Stimulated activated CD8-positive, alpha-beta memory T cell treated with anti-CD3 and anti-CD28 coated beads, Interleukin-15, amount 100 ng/mL, for 4 hours (primary cell): ENCODE measurements at places on chromosomes 2 and 18.

- DNase-seq, result no peak
Measured at GRCh38 chr2:151470556-151470955, 60.9 kb downstream of the RIF1 start.

- no peak for DNase-seq
Measured at GRCh38 chr2:96872591-96873349, 2.9 kb upstream of the SEMA4C start.

GRCh38 chr2:48126162-48126561 lies 219.9 kb upstream of the FBXO11 start:
- DNase-seq, result no peak

- no peak for DNase-seq
Measured at GRCh38 chr2:127173057-127173456, 47.0 kb downstream of the CYP27C1 start.

DNA sequence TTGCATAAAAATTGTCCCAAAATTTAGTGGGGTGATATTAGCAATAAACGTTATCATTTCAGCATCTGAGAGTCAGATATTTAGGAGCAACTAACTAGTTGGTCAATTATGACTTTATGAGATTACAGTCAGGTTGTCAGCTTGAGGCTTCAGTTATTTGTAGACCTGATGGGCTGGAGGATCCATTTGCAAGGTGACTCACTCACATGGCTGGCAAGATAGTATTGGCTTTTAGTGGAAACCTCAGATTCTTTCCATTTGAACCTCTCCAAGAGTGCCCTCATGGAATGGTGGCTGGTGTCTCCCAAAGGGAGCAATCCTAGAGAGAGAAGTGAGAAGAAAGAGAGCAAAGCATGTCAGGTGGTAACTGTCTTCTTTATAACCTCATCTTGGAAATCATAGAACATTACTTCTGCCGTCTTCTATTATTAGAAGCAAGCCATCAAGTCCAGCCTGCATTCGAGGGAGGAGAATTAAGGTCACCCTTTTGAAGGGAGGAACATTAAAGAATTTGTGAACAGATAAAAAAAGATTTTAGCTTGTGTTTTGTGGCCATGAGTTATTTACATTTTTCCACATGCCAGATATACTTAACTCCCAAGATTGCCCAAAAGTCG lies 92.5 kb downstream of the HAUS1 start:
- no peak for DNase-seq

GRCh38 chr2:216776066-216776850 lies 80.9 kb upstream of the IGFBP5 start:
- DNase-seq, result no peak

- no peak for DNase-seq
Measured at GRCh38 chr2:150133623-150134022, 353.8 kb downstream of the RND3 start.

GRCh38 chr2:36330473-36331395 lies 24.8 kb upstream of the CRIM1 start:
- DNase-seq, result no peak

- no peak for DNase-seq
Measured at GRCh38 chr2:144645083-144645778, 125.3 kb upstream of the ZEB2 start.

DNA sequence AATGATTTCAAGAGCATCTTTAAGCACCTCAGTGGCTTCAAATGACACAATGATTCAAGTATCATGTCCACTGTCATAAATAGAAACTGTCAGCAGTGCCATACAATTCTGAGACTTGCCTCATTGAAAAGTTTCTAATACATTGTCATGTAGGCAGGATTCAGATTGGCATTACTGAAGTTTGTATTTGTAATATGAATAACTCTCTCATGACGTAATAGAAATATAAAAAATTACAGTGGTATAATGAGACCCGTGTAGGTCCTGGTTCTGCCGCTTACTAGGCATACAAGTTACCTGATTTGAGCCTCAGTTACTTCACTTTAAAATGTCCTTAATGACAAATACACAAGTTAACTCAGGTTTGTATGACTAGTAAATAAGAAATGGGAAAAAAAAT lies 1536.2 kb upstream of the NXPH2 start:
- DNase-seq, result no peak

DNA sequence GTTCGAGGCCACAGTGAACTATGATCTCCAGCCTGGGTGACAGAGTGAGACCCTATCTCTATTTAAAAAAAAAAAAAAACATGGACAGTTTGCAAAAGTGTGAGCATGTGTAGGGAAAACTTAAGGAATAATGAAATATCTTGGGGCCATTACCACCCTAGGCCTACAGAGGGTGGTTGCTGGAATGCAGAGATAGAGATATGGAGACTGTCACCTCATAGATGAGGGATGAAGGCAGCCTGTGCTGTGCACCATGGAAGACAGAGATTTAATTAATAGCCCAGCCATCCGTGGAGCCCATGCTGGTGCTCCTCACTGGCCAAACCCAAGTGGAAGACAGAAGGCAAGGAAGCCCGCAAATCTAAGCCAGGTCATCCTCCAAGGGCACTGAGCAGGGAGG lies 16.6 kb upstream of the CEP68 start:
- no peak for DNase-seq

DNA sequence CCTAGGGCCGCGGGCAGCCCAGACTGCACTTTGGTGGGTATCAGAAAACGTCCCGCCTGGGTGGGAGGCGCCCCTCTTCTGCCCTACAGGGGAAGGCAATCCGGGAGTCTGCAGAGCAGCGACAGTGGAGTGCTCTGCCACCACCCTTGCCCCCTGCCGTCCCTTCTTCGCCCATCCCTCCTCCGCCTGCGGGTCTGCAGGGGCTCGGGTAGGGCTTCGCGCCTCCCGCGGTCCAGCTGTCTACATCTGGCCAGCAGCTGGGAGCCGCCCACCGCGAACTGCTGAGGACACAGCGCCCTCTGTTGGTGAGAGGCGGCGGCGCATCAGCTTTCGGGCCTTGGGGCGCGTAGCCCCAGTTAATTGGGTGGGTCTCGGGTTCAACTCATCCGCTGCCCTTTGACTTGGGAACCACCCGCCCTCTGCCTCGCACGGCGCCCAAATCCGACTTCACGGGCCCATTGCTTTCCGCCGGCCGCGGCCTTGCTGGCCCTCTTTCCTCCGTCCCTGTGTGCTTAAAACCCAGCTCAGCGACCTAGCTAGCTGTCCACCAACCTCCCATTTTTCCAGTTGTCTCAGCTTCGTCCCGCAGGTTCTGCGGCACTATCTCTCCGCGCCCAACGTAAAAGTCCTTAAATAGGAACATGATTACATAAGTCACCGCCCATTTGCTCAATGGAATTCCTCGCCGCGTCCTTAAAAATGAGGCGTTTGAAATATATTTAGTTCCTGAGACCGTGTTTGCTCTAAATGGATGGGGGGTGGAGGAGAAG lies 17.6 kb downstream of the WNT10A start:
- DNase-seq, result peak; percentile 63

- no peak for DNase-seq
Measured at GRCh38 chr2:162035981-162036380, 38.0 kb downstream of the DPP4 start.
